ENCODE measurements at places on chromosomes 2 and 18. TPM values are rescaled to one million over a fixed set of nuclear protein-coding genes. Genes with fewer than 3 reads are reported as not detected.

DNA sequence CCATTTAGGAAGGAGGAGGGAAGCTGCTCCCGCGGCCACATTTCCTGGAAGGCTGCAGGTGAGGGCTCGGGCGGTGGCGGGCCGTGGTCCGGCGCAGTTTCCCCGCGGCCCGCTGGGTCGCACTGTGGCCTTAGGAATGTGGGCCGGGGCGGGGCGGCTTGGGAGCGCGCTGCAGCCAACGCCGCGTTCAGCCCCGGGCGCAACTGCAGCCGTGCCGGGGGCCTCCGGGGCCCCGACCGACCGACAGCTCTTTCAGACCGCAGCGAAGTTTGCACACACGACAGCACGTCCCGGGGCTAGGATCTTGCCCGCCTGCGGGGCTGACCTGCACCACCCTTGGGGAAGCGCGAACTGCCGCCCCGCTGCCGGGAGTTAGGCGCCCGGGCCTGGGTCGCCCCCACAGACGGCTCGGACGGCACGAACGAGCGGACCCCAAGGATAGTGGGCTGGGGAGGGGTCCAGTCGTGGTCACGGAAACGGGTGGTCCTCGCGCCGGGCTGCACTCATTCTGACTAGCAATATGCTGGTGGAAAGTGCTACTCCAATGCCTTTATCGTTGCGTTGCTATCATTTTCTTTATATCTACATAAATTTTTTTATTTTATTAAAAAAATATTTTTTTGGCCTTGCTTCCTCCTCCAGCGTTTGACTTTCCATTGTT is 69.9 kb upstream of the DLX2 start:
- peak; percentile 83 for DNase-seq

- DNase-seq, result no peak
Observed at GRCh38 chr18:70135604-70136003, 69.9 kb downstream of the RTTN start.

DNA sequence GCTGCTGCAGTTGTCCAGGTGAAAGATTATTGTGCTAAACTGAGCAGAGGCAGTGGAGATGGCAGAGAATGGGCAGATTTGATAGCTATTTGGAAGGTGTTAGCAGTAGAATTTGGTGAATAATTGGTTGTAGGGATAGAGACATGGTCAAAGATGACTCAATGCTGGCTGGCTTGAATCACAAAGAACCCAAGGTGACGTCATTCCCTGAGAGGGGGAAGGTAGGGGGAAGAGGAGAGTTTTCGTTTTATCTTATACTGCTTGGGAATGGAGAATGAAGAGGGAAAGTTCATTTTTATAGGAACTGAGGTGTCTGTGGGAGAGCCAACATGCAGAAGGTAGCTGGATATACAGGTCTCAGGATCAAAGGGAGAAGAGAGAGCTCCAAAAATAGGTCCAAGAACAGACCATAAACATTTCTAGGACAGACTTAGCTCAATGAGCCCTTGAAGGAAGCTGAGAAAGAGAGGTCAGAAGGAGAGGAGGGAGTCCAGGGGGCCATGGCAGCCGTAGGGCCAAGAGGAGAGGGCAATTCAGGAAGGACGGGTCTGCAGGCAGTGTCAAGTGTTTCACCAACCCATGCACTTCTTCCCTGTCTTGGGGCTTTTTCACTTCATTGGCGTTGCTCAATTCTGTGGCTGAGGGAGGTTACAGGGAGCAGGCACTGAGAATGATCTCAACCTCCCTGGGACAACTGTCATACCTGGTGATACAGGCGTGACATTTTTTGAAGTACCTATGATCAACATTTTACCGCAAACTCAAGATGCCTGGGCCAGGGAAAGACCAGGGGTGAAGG is 281.3 kb downstream of the TDRD15 start:
- DNase-seq, result no peak

Gene TBR1
- not detected for total RNA-seq

GRCh38 chr2:138086576-138086975 is 122.3 kb downstream of the HNMT start:
- DNase-seq, result no peak

- no peak for DNase-seq
Observed at GRCh38 chr2:167133614-167134013, 245.3 kb downstream of the XIRP2 start.

DNA sequence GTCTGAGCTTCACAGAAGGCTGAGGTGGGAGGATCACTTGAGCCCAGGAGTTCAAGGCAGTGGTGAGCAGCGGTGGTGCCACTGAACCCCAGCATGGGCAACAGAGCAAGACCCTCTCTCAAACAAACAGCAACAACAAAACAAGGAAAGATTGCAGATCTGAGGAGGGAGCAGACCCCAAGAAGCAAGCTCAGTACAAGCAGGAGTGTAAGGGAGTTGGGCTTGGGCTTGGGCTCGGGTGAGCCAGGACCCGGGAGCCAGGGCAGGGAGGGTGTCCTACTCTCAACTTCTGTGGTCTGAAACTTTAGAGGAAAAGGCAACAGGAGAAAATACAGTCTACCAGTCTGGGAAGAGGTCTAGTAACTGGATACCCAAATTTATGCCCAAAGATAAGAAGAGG is 92.0 kb upstream of the RAB12 start:
- no peak for DNase-seq

DNA sequence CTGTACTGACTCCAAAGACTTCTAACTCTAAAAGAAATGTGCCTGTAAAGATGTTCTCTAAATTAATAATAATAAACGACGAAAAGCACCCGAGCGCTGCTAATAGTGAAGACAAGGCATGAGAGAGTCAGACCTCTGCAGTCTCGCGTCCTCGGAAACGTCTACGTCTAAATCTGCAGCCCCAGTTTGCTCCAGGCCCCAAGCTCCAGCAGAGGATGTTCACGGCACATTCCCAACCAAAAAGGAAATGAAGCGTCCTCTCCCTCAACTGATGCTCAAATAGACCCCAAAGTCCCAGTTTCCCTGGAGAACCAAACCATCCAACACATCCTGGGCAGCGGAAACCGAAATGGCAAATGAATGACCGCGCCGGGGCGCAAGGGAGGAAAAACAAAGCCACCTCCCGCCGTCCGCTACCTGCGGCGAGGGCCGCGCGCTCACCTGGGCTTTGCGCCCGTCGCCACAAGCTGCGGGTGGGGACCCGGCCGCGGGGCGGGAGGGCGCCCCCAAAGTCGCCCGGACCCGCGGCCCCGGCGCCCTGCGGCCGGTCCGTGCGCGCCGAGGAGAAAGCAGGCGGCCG is 47.1 kb upstream of the CCDC150 start:
- peak; percentile 47 for DNase-seq

GRCh38 chr18:63284173-63284799 is 35.3 kb downstream of the BCL2 start:
- no peak for DNase-seq

- no peak for DNase-seq
Observed at GRCh38 chr18:44323125-44323524, 357.6 kb upstream of the SETBP1 start.

DNA sequence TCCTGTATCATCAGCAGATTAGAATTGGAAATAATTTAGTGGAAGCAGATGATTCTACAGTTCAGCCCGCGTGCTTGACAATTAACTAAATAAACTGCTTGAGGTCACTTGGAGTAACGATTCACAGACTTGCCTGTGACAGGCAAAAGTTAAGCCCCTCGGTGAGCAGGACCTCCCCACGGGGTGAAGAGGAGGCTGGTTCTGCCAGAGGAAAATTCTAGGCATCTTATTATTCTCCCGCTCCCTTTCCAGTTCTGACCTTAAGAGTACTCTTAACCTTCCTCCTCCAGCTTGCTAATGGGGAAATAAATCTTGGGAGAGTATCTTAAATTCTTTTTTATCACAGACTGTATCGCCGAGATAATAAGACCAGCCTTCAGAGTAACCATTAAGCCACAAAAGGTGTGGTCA is 169.7 kb upstream of the SMAD2 start:
- no peak for DNase-seq

DNA sequence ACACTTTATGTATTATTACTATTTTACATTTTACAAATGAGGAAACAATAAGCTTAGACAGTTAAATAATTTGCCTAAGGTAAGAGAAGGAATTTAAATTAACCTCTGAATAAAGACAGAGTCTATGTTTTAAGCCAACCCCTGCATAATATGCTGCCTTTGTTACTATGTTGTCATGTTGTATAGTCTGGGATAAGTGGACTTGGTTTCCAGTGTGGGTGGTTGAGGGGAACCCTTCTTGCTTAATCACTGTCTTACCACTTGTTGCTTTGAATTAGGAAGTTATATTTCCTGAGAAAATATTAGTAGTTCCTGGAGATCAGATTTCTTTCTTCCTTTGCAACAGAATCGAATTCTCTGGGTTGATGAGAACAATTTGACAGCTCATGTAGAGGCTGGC is 52.6 kb downstream of the AGPS start:
- peak; percentile 63 for DNase-seq

- DNase-seq, result no peak
Observed at GRCh38 chr2:84273406-84273805, 185.7 kb downstream of the SUCLG1 start.

DNA sequence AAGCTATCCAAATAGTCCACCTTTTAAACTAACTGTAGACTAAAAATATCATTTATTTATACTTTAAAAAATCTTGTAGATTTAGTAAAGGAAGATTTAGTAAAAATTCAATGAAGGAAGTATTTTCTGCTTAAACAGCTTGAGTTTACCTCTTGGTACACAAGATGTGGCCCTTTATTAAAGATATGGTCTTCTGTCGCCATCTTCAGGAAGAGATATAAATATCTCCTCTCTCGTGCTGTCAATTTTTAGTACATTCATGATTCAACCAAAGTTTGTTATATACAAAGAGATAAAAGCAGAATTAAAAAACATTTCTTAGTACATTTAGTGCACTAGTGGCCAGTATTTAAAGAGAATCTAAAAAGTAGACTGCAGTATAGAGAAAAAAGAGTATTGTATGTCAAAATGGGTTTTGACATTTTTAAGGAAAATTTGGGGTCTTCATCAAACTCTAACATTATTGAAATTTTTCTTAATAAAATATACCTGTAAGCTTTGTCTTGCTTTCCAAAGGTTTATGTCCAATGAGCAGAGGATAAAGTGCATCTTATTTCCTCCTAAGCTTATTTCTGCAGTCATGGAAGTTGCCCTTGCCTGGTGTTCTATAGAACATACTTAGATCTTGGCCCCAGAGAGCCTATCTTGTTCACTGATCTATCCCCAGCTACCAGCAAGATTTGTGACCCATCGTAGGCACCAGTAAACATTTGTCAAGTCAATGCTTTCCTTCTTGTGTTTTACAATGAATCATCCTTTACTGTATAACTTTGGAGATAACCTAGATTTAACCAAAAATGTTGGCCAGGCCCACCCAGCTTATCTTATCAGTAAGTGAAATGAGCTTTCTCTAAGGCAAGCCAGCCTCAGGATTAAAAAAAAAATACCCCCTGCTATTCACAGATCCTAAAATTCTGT is 18.5 kb upstream of the EML6 start:
- DNase-seq, result peak; percentile 77

- DNase-seq, result no peak
Observed at GRCh38 chr2:120317916-120318315, 28.0 kb upstream of the INHBB start.

- no peak for DNase-seq
Observed at GRCh38 chr2:232588680-232589585, 38.4 kb downstream of the EIF4E2 start.

Gene INPP5D
- total RNA-seq, result 45.3 TPM

Gene DSG4
- not detected for total RNA-seq

All from dermis blood vessel endothelial cell (primary cell).